T1000 (cell line): ENCODE measurements at places on chromosomes 1 and 21.
A peak's percentile ranks its signal among the peaks of the same experiment; 100 is the strongest.

DNA sequence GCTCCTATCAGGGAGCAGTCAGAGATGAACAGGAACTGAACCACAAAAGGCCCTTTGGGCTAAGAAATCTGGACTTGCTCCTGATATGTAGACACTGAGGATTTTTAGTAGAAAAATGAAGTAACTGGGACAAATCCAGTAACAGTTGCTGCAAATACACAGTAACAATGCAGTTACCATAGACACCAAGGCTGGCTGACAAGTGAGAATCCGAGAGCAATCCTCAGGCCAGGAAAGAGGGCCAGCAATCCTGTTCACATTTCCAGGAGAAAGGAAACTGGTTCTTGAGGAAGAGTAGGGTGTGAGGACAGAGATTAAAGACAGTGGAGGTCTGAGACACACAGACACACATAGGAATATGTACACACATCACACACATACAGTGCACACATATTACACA, 9.3 kb upstream of the LORICRIN start:
- no peak for DNase-seq

DNA sequence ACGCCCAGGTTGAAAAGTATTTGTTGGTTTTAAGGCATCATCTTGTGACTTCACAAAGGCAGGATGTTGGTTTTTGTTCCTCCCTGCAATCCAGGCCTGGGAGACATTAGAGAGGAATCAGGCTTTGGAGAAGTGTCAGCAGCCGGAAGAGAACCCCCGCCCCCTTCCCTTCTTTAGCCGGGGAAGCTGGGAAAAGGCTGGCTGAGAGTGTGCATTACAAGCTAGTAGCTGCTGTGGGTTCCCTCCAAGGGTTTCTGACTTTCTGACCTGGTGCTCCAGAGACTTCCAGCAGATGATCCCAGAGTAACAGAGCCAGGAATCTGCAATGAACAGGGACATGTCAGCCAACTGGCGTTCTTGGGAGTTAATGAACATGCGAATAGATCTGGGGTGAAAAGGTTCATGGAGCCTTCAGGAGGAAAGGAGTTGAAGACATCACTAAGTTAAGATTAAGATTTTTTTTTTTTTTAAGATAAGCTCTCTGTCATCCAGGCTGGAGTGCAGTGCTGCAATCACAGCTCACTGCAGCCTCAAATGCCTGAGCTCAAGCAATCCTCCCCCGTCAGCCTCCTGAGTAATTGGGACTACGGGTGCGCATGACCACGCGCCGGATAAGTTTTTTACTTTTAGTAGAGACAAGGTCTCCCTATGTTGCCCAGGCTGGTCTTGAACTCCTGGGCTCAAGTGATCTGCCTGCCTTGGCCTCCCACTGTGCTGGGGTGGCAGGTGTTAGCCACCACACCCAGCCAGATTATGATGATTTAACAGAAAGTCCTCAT, 7.5 kb downstream of the DISP3 start:
- no peak for DNase-seq

- no peak for DNase-seq
Measured at GRCh38 chr1:31879981-31880608, 58.1 kb downstream of the PTP4A2 start.

- no peak for DNase-seq
Measured at GRCh38 chr1:54329312-54330003, 76.7 kb downstream of the SSBP3 start.

DNA sequence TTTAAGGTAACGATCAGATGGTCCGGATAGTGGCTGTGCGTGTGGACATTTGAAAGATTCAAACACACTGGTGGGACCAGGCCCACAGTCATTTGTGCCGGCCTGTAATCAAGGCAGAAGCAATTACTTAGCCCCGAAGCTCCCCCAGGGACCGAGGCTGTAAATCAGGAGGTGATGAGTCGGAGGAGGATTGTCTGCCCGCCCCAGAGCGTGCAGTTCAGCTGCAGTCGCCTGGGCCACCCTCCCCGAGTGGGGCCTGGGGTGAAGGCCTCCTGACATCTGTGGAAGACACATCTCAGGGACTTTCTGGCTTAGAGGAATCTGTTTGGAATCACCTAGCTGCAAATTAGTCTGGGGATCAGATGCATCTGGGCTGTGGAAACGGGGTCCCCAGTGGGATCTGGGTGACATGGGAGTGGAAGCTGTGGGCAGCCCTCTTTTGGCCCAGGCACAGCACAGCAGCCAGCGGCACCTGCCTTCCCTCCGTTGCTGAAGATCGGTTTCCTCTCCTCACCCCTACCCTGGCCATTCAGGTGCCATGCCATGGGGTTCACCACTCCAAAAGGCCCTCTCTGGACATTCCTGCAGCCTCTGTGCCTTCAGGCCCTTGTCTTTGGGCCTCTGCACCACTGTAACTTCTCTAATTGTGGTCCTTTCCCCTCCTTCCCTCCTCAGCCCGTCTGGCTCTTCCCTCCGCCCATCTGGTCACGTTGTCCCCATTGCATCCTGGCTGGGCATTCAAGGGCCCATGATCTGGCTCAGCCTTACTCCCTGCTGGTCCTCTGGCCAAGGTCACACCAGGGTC, 25.7 kb downstream of the LHX4 start:
- peak; percentile 33 for DNase-seq

GRCh38 chr1:204731509-204731908, 46.0 kb upstream of the LRRN2 start:
- no peak for DNase-seq

- no peak for DNase-seq
Measured at GRCh38 chr1:229887043-229887822, 179.8 kb upstream of the GALNT2 start.

- no peak for DNase-seq
Measured at GRCh38 chr1:1785666-1786065, 7.4 kb upstream of the NADK start.

DNA sequence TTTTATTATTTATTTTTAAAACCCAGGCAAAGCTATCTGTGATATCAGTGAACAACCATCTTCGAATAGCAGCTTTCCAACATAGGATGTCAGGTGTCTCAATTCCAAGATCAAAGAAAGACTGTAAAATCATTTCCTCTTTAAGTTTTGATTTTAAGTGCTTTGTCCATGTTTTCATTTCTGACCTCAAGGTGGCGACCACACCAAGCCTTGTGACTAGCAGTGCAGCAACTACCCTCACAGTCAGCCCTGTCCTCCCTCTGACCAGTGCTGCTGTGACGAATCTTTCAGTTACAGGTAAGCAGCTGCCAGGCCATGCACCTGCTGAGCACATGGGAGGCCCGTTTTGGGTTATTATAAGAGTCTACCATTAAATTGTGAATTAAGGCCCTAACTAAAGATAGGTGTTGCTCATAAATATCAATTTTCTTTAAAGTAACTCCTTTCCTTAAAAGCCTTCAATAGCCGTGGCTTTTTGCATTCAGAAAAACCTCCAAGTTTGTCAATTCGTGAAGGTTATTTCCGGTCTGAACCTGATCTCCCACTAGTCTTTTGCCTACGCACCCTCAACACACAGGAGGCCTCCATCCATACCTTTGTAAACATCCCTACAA, 117.0 kb downstream of the CD247 start:
- peak; percentile 1 for DNase-seq

GRCh38 chr1:192998536-192998935, 60.6 kb downstream of the UCHL5 start:
- DNase-seq, result no peak

DNA sequence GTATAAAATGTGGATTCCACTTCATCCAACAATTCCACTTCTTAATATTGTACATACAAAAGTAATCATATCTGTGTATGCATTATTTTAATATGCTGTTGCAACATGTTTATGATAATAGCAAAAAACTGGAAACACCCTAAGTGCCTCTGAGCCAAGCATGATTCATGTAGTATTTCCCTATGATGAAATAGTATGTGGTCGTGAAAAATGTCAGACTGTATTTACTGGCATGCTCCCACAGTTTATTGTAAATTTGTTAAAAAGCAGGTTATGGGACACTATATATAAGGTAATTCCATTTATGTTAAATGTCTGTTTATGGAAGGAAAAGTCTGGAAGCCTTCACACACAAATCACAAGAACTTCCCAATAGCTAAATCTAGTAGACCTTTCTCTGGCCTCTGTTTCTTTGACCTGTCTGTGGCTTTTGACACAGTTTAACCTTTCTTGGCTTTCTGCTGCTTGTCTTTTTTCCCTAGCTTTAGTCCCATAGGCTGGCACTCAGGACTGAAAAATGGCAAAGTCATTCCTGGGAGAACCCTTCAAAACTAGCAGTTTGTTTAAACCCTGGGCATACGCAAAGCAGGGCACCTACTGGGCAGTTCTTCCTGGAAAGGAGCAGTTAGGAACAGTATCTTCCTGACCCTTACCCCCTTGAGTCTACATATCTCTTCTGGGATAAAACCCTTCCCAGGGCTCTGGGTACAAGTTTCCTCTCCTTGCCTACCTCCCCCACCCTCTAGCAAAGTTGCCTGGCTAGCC, 65.4 kb upstream of the ARTN start:
- DNase-seq, result no peak

DNA sequence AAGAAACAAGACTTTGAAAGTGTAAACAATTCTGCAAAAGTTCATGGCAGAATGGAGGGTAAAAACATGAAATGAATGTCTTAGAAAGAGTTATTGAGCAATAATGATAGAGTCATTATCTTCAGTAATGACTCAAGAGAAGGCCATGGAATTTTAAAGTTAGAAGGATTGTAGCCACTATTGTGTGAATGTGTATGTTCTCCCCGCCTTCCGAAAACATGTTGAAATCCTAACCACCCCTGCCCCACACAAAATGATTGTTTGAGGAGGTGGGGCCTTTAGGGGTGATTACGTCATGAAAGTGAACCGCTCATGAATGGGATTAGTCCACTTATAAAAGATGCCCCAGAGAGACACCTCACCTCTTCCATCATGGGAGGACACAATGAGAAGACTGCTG, 93.8 kb upstream of the CCDC190 start:
- no peak for DNase-seq

- no peak for DNase-seq
Measured at GRCh38 chr1:33010932-33011731, 25.6 kb downstream of the AK2 start.

- DNase-seq, result no peak
Measured at GRCh38 chr1:118148034-118148433, 37.0 kb downstream of the SPAG17 start.

- no peak for DNase-seq
Measured at GRCh38 chr1:177998696-177999631, 29.1 kb upstream of the SEC16B start.

GRCh38 chr1:40204856-40205255, 42.9 kb upstream of the TMCO2 start:
- DNase-seq, result no peak

DNA sequence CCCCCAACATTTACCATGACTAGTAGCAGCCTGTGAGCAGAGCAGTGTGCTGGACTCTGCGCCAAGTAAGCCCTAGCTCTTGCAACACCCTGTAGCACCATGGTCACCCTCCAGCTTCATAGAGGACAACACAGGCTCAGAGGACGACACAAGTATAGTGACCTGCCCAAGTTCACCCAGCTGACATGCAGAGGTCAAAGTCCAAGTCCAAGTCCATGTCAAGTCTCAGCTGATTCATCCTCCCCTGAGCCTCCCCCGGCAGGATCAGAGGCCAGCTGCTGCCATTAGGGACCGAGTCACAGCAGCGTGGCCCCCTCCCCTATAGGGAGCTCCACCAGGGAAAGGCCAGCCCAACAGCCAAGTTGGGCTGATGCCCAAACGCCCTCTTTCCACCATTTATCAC, 15.9 kb downstream of the SDC3 start:
- no peak for DNase-seq

GRCh38 chr1:10793129-10793651, 3.3 kb downstream of the CASZ1 start:
- no peak for DNase-seq

DNA sequence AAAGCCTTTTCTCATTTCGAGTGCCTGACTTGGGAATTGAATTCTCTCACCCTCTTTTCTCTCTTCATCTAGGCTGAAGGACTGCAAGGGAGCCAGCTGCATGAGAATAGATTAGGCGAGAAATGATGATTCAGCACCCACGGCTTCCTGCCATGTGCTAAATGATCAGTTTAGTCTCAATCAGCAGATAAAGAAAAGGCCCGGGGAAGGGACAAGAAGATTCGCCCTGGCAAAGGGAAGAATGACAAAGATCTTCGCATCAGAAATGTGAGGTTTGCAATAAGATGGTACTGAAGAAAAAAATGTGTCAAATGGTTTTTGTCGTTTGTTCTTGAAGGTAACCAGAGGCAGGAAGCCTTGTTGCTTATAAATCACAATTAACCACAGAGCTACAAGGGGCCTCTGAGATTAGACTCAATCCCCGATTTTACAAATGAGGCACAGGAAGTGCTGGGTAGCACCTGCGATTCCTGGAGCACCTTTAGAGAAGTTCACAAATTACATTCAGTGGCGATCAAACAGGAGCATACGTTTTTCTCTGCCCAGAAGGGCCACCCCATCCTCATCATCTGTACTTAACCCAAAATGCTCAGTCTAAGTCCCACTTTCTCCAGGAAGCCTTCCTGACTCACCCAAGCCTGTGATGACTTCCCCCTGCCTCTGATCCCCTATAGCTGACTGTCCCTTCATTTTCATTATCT, 183.4 kb downstream of the ZNF281 start:
- DNase-seq, result no peak

DNA sequence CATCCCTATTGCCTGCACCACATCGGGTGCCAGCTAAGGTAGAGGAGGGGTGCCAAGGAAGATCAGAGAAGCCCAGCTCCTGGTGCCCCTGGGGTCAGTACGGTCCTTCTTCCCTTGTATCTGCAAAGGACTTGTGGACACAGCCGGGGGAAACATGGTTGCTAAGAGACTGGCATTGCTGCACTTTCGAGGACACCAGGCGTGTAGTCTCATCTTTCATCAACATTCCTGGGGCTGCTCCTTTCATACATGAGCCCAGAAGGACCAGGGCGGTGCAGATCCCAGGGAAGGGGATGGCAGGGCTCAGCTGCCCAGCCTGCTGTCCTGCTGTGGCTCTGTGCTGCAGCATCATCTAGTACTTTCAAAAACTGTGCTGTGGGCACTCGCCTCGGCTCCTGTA, 61.0 kb downstream of the RUNX1 start:
- no peak for DNase-seq

- DNase-seq, result no peak
Measured at GRCh38 chr1:163263818-163264655, 57.7 kb upstream of the NUF2 start.

DNA sequence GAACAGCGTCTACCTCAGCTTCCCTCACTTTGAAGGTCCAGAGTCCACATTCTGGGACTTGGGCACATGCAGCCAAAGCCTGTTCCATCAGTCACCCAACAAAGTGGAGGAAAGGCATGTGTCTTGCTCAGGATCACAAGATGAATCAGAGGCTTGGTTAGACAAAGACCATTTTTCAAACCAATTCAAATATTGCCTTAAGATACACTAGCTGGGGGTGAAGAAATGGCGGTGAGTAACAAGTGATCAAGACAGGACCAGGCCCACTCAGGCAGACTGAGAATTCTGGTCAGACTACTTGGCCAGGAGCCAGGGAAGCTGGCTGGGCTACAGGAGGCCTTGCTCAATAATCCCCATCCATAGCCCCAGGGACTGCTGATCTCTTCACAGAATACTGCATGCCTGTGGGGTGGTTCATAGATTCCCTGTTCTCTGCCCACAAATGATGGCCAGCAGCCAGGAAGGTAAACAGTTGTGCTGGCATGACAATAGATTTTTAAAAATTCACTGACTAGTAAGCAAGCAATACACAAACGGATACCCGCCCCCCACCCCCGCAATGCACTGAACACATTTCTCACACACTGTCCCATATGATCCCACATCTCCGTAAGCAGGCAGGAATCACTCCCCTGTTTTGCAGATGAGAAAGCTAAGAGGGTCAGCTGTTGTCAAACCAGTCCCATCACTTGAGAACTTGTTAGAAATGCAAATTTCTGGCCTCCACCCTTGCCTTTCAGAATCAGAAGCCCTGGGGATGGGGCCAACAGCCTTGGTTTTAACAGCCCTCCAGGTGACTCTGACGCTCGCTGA, 27.2 kb downstream of the ERI3 start:
- DNase-seq, result peak; percentile 99
